ENCODE measurements at places on chromosomes 4 and X.

DNA sequence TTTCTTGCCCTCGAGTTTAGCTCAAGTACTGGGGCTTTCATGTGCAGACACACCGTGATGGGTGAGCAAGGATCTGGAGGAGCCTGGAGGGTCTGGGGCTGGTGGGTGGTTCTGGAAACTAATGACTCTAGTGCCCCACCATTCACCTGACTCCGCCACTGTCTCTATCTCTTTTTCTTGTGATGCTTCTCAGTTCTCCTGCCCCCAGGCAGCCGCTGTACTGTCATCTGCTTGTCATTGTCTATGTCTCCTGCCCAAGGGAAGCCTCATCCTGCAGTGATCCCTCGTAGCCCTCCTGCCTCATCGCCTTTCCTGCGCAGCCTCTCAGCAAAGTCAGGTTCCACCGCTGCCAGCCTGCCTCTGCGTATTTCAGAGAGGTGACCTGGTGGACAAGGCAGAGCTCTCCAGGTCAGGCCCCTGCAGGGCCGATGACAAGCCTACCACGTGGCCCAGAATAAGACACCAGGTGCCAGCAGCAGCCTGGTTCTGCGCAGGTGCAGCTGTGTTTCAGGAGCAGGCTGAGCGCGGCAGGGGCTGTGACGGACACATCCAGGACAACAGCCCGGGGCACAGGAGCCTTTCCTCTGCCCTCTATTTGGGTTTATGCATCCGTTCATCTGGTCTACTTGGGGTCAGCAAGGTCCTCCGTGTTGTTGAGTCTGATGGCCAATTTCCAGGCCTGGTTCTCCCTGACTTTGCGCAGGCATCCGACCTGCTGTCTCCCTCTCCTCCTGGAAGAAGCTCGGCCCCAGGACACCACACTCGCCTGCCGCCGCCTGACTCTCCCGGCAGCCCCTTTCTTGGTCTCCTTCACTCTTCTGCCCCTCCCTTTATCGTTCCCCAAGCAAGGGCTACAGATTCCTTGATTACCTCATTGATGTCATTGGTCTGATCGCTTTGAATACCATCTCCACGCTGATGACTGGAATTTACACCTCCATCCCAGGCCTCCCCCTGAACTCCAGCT lies 30.9 kb upstream of the CDKN2AIP start:
- peak; percentile 43 for DNase-seq

- DNase-seq: no peak
These were observed 101.7 kb upstream of the MBNL3 start for GRCh38 chrX:132590350-132591026.

DNA sequence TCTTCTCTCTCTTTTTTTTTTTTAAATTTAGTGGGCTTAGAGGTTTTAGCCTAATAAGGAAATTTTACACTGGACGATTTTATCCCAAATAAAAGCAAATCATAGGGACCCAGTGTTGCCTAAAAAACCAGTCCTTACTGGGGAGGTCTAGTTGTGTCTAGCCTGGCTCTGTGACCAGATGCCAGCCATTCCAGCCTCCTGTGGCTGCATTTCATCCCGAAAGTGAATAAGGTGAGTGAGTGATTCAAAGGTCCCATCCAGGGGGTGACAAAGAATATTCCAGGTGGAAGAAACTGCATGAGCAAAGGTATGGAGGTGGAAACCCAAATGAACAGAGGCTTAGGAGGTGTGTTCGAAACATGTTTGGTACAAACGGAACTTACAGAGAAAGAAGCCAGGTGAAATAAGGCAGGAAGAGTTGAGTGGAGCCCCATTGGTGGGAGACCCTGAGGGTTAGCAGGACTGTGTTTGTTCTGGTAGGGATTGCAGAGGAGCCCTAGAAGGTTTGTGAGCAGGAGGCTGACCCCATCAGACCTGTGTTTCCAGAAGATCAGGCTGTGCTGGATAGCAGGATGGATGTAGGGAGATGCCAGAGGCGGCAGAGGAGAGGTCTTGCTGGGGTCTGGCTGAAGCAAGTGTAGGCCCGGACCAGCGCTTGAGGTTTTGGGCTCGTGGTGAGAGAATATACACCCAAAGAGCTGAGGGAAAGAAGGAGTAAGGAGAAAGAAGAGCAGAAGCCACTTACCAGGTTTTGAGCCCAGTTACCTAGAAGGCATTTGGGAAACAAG lies 31.6 kb downstream of the PTTG2 start:
- peak; percentile 90 for DNase-seq

GRCh38 chrX:133120406-133120805 lies 23.5 kb upstream of the USP26 start:
- no peak for DNase-seq
